GM23248 (cell line): ENCODE measurements at places on chromosomes 3 and 15.

GRCh38 chr15:75049392-75049791 lies 26.0 kb downstream of the PPCDC start:
- no peak for DNase-seq

DNA sequence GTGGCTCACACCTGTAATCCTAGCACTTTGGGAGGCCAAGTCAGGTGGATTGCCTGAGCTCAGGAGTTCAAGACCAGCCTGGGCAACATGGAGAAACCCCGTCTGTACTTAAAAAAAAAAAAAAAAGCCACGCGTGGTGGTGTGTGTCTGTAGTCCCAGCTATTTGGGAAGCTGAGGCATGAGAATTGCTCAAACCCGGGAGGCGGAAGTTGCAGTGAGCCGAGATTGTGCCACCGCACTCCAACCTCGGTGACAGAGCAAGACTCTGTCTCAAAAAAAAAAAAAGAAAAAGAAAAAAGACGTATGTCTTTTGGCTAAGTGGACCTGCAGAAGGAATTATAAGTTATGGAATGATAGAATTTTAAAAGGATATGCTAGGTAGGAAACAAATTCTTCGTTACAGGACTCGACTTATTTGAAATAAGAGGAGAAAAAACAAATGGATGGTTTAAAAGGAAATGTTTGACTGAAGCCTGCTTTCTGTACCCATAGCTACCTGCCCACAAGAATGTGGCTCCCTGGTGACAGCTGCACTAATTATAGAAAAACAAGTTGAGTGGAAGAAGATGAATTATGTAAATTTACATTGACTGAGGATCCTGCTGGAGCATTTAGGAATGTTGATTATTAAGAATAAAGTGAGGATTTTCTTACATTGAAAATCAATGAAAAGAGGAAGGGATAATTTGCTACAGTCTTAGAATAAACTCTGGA lies 36.0 kb upstream of the SKIL start:
- no peak for DNase-seq

- DNase-seq: no peak
Measured at GRCh38 chr3:53049987-53050386, 4.1 kb upstream of the SFMBT1 start.

DNA sequence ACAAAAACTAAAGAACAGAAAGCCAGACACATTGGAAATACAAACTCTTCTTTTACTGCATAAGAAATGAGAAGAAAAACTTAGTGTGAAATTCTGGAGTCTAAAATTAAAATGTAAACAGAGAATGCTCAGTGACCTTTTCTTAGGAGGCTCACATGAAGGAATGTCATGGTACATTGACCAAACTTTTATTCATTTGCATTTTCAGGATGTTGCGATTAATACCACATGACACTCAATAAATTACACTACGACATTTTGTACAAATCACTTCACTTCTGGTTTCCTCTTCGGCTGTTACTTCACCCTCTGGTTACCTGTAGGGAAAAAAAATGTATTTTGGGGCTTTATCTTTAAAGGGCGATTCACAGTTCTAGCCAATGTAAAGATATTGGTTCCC lies 56.4 kb upstream of the ACTC1 start:
- DNase-seq: no peak

- peak; percentile 82 for DNase-seq
Measured at GRCh38 chr3:186772701-186773417, 10.5 kb upstream of the EIF4A2 start.

DNA sequence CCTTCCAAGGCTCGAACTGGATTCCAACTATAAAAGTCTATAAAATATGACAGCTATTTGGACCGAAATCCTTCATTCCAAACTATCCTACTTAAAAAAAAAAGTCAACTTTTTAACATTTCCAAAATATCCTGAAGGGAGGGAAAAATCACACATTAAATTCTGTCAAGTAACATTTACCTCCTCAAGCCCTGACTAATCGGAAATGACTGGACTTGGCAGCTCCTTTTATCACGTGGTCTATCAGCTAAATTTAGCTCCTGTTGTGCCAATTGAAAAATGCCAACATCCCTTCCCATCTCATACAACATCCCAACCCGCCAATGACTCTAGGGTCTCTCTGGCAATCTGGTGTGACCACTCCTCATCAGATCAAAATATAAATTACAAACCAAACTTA lies 297.9 kb downstream of the FHIT start:
- peak; percentile 63 for DNase-seq

DNA sequence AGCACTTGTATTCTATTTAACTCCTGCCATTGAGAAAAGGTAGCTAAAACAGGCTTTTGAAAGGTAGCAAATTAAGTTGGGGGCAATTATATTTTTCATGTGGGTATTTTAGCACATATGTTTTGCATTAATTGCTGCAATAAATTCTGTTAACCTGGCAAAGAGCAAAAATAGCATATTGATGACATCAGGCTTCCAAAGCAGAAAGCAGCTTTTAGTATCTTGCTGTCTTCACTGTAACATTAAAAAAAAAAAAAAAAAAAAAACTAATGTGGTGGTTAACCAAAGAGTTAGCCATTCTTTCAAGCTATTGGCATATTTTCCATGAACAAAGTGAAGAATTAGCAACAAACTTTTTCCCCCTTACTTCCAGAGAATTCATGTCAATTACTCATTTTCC lies 9.1 kb downstream of the EPHA3 start:
- peak; percentile 12 for DNase-seq

DNA sequence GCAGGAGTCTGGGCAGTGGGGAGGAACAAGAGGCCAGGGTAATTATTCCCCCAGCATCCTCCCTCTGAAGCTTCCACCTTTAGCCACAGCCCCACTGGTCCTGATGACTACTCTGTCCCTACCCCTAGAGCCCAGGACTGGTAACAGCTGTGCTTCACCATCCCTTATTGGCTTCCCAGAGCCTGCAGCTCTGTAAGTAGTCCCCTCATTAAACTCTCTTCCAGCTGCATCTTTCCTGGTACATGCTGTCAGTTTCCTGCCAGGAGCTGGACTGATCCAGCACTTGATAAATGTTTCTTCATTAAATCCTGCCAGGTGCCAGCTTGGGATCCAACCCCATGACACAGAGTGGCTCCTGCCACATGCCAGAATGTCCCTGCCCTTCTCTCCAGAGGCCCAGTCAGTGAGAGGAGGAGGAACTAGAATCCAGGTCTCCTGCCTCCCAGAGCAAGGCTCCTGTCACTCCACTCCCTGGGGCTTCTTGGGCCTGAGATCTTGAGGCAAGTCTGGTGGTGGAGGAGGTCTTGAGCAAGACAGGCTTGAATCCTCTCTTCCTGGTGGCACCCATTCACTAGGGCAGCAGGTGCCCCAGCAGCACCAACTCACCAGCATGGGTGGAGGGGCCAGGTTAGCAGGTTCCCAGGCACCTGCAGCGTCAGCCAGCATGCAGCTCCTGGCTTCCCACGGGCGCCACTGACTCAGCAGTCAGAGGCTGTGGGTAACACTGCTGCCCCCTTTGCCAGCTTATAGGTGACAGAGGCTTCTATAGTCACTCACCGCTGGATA lies 27.6 kb downstream of the FBXW12 start:
- DNase-seq: no peak

DNA sequence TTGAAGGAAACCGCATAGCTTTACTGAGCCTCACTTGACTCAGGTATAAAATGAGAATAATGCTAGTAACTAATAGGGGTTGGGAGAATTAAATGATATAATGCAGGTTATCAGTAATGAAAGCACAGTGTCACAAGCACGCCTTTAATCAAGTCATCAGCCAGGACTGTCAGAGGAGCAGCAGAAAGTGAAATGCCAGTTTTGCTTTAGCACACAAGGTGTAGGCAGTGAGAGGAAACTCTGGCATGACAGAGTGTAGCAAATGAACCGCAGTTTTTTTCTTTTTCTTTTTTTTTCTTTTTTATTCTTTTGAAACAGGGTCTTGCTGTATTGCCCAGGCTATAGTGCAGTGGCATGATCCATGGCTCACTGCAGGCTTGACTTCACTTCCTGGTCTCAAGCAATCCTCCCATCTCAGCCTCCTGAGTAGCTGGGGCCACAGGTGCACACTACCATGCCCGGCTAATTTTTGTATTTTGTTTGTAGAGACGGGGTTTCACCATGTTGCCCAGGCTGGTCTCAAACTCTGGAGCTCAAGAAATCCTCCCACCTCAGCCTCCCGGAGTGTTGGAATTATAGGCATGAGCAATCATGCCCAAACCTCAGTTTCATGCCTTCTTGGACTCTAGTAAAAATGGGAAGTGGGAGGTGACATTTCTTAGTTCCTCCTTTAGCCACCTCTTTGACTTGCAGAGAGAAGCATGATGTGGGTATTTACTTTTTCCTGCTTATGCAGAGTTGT lies 9.7 kb upstream of the SCAANT1 start:
- DNase-seq: no peak

DNA sequence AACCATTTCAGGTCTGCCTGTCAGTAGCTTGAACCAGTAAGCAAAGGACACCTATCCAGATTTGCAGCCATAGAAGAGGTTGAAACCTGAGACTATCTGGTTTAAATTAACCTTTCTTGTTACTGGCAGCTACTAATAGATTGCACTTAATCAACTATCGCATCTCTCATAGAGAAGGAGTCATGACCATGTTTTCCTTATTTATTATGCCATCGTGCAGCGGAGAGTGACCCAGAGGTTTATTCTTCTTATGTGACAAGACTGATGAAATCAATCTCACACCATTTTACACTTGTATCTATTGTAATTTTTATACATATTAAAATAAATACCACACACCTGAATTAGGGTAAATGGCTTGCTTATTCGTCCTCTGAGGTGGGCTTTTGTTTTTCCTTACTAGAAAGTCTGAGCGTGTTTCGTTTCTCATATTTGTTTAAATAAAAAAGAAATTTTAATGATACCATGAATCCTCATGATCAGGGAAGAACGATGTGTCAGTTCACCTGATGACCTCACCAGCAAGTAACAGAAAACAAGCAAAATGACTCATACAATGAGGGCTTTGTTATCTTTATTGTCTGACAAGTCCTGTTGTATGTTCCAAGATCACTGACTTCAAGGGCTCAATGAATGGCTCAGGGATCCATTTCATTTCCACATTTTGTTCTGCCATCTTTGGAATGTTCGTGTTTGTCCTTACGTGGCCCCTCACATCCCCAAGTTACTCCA lies 379.5 kb upstream of the DPH6 start:
- peak; percentile 16 for DNase-seq

DNA sequence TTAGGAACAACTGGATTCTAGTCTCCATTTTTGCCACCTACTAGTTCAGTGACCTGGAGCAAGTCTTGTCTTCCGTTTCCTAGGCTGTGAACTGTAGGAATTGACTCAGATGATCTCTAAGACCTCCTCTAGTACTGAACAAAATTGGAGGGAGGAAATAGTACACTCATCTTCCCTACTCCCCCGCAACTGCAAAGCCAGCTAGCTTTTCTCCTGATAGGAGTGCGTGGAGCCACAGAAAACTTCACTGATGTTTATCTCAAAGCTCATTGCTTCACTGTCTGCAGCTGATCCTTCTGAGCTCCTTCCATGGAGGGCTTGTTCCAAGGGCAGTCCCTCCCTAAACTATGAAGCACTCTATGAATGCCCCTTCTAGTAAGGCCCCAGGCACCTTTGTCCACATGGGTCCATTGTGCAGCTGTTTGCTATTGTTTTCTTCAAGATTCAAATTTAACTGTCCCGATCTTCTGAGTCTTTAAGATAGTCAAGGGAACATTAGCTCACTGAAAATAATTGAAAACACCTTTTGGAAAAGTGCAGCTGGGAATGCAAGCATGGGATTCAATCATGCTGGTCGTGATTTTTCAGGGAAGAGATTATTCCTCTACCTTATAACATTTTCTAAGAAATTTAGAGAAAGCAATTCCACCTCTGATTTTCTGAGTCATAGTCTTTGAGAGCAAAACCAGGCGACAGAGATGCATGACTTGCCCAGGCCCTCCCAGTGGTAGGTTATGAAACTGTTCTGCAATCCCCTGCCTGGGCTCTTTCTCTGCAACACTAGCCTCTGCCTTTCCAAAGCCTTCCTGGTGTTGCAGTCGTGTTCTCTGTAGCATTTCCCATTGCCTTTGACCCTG lies 24.3 kb downstream of the FILIP1L start:
- peak; percentile 89 for DNase-seq

DNA sequence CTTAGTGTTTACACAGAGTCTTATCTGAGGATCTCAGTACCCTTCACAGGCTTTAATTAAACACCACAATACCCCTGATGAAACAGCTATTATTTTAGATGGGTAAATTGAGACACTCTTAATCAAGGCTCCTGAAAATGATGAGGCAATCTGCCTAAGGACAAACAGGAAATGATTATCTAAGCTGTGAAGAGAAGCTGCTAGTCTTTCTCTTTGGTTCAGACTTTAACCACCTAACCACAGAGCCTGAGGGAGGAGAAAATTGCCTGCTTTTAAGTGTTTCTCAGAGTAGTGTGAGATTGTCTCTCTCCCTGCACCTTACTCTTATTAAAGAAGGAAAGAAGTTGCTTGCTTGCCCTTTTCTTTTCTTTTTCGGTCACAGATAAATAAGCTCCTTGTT lies 364.3 kb upstream of the ADAMTS9 start:
- DNase-seq: no peak

DNA sequence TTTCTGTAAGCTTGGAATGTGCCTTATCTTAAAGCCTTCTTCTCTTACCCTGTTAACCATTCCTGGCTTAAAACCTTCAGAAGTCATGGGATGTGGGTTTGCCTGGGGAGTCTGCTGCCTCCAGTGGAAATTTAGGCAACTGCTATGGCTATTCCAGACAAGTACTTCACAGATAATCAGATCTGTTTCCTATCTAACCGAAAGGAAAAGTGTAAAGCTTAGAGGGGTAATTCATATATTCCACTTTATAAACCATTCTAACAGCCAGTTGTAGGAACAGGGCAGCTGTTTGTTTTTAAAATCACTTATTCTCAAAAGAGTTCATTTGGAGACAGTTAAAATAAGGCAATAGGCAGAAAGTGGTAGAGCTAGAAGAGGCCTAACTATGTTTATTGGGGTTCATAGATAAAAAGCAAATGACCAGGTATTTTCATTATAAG lies 219.9 kb downstream of the TCF12 start:
- peak; percentile 67 for DNase-seq

- DNase-seq: no peak
Measured at GRCh38 chr3:183959214-183959613, 58.5 kb downstream of the ABCC5 start.

- DNase-seq: peak; percentile 71
Measured at GRCh38 chr15:61115241-61115640, 113.9 kb downstream of the RORA start.

GRCh38 chr15:95111969-95112368 lies 880.6 kb downstream of the MCTP2 start:
- DNase-seq: no peak

GRCh38 chr3:134928392-134928791 lies 133.3 kb downstream of the EPHB1 start:
- no peak for DNase-seq

DNA sequence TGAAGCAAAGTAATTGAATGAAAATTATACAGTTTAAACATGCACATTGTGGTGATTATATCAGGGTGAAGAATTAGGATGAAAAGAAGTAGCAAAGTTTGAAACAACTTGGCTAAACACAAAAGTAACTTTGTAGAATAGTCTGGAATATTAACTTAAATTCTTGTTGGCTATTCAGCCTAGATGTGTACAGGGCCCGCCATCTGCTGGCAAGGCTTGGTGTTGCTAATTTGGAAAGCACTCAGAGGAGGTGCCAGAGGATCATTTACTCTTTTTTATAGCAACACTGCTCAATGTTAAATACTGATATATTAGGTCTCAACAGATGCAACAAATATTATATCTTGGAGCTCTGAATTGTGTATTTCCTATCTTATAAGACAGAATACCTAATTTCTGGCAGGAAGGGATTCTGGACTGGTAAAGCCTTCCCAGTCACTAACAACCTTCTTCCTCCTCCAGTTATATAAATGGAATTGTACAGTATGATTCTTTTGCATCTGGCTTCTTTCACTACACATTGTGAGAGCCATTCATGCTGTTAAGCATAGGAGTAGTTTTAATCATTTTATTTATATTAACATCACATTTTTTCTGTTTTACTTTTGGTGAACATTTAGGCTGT lies 36.1 kb downstream of the TTC23 start:
- peak; percentile 85 for DNase-seq
